Kidney (tissue), 22 donors: ENCODE measurements at places on chromosomes 3 and 15.
A peak's percentile ranks its signal among the peaks of the same experiment; 100 is the strongest.

GRCh38 chr15:78263907-78264303, 457 bp upstream of the DNAJA4 start:
- peaks cover 7% of the 10 kb centered on the region for H3K4me1 ChIP-seq
- no peak for DNase-seq
- no peak overlapping the region for H3K4me3 ChIP-seq
- H3K27me3 ChIP-seq: no peaks in the 10 kb centered on the region
- H3K27ac ChIP-seq: no peak overlapping the region
- no peaks in the 10 kb centered on the region for H3K36me3 ChIP-seq

DNA sequence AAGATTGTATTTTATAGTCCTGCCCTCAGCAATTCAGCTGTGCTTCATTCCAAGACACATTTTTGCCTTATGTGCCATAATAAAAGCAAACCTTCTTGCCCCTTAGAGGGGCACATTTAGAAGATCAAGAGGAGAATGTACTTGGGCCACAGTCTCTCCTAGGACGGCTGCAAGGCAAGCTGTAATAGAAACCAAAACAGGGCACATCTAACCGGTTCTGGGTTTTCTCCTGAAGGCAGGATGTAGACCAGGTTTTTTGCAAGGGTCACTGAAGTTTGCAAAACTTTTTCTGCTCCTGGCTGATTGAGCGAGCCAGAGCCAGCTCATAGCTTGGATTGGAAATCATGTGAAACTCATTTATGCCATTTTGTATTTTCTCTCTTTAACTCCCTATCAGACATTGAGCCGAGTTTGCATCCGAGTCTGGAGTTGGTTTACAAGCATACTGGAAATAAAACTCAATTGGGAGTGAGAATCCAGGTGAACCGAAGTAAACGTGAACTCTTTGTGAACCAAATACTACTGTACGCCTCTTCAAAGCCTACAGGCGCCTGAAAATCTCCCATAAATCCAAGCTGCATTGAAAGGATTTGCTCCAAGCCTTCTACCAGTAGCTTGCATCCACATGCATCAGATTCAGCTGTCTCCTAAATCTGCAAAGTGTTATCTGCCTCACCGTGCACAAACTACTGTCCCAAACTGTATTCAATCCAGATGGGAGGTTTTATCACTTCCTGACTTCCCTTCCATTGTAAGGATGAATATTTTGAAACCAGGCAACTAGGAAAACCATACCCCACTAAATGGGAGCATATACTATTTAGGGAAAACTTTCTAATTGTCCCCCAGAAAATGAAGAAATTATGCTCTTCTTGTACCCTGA, 60.9 kb upstream of the TSC22D2 start:
- peaks cover 2% of the 10 kb centered on the region for H3K4me1 ChIP-seq
- H3K27ac ChIP-seq: peak overlapping the region; percentile 66
- no peak overlapping the region for H3K4me3 ChIP-seq
- peak; percentile 75 for DNase-seq
- H3K27me3 ChIP-seq: no peaks in the 10 kb centered on the region

DNA sequence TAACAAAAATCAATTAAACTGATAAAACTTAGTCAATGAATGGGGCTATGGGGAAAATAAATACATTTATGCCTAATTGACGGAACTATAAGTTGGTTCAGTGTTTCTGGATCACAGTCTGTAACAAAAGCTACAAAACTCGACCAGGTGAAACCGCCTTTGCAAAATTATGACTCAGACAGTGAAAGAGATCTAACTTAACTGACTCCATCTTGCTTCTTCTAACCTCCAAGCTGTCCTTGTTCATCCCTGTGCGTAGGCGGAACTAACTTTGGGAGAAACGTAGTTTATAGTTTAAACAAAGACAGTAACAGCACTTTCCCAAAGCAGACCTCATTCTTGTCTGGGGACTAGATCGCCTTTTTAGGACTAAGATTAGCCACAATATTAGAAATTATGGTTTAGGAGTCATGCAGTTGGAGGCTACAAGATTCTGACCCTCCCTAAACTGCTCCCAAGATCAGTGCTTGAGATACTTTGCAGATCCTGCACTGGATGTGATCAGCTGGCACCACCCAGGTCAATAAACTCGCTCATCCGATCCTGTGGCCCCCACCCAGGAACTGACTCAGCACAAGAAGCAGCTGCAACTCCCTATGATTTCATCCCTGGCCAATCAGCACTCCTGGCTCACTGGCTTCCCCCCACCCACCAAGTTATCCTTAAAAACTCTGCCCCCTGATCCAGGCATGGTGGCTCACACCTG, 7.2 kb upstream of the MFGE8 start:
- no peak overlapping the region for H3K4me3 ChIP-seq
- no peak for DNase-seq
- no peaks in the 10 kb centered on the region for H3K36me3 ChIP-seq
- no peaks in the 10 kb centered on the region for H3K4me1 ChIP-seq
- H3K27ac ChIP-seq: no peak overlapping the region
- H3K27me3 ChIP-seq: no peaks in the 10 kb centered on the region

- no peaks in the 10 kb centered on the region for H3K27me3 ChIP-seq
- no peaks in the 10 kb centered on the region for H3K36me3 ChIP-seq
- no peak overlapping the region for H3K27ac ChIP-seq
- DNase-seq: no peak
- no peaks in the 10 kb centered on the region for H3K4me1 ChIP-seq
These were observed 61.4 kb upstream of the COL8A1 start for GRCh38 chr3:99576904-99577559.

GRCh38 chr15:95760508-95760907, 570.0 kb upstream of the NR2F2 start:
- H3K4me3 ChIP-seq: no peak overlapping the region
- no peaks in the 10 kb centered on the region for H3K36me3 ChIP-seq
- no peak for DNase-seq
- no peak overlapping the region for H3K27ac ChIP-seq
